ENCODE measurements at places on chromosomes 2 and 18.
A peak's percentile ranks its signal among the peaks of the same experiment; 100 is the strongest.

DNA sequence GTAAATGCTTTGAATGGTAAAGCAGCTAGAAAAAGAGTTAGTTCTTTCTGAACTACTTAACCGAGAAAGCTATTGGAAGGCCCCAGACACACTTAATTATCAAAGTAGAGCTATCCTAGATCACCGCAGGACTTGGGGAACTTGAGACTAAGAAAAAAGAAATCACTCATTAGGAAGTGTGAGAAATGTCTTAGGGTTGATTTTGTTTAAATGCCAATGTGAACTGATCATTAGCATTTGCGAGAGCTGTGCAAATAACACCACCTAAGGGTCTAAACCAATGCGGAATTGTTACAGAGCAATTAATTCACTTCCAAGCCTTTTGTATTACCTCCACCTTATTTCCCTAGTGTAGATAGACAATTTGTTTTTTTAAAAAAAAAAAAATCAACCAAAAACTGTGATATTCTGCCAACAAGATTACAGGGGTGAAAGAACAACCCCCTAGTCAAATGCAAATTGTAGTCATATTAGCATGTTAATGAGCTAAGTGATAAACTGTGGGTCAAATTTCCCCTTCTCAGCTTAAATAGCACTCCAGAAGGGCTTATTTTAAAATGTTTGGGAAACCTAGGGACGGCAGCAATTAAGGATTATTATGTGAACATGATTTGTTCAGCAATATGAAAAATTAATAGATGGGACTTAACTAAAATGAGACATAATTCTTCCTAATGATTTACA, 246.2 kb upstream of the STON1 start:
- no peak overlapping the region for H3K27ac ChIP-seq
- peaks cover 3% of the 10 kb centered on the region for H3K4me1 ChIP-seq
- H3K4me3 ChIP-seq, result no peak overlapping the region
- DNase-seq, result no peak

- no peaks in the 10 kb centered on the region for H3K27me3 ChIP-seq
- no peak overlapping the region for H3K27ac ChIP-seq
- DNase-seq, result no peak
- H3K4me1 ChIP-seq, result no peaks in the 10 kb centered on the region
These were observed 83.1 kb upstream of the LRRTM4 start for GRCh38 chr2:77604953-77605929.

GRCh38 chr18:35386600-35387100, 9.5 kb upstream of the ZNF396 start:
- DNase-seq, result no peak
- H3K36me3 ChIP-seq, result no peaks in the 10 kb centered on the region
- H3K27me3 ChIP-seq, result no peaks in the 10 kb centered on the region

DNA sequence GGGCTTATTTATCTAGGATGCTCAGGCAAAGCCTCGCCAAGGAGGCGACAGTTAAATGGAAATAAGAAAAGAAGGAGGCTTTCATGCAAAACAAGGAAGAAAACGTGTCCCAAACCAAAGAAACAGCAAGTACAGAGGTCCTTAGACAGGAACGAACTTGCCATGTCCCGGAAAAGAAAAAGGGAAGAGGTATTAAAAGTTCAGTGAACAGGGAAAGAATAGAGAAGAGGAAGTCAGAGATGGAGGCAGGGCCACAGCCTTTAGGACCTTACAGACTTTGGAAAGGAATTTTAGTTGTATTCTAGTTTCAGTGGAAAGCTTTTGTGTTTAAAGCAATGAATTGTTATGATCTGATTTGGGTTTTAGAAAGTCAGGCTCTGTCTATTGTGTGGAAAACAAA, 22.1 kb downstream of the IKZF2 start:
- H3K4me1 ChIP-seq, result no peaks in the 10 kb centered on the region
- H3K27ac ChIP-seq, result no peak overlapping the region
- H3K36me3 ChIP-seq, result no peaks in the 10 kb centered on the region

- no peaks in the 10 kb centered on the region for H3K27me3 ChIP-seq
- DNase-seq, result no peak
- H3K27ac ChIP-seq, result no peak overlapping the region
- no peaks in the 10 kb centered on the region for H3K36me3 ChIP-seq
These were observed 98.2 kb upstream of the MAPRE2 start for GRCh38 chr18:34942975-34943374.

GRCh38 chr18:6487968-6488367, 73.3 kb upstream of the L3MBTL4 start:
- DNase-seq, result peak; percentile 48
- H3K4me3 ChIP-seq, result no peak overlapping the region
- no peaks in the 10 kb centered on the region for H3K27me3 ChIP-seq
- no peaks in the 10 kb centered on the region for H3K36me3 ChIP-seq
- peaks cover 5% of the 10 kb centered on the region for H3K4me1 ChIP-seq

DNA sequence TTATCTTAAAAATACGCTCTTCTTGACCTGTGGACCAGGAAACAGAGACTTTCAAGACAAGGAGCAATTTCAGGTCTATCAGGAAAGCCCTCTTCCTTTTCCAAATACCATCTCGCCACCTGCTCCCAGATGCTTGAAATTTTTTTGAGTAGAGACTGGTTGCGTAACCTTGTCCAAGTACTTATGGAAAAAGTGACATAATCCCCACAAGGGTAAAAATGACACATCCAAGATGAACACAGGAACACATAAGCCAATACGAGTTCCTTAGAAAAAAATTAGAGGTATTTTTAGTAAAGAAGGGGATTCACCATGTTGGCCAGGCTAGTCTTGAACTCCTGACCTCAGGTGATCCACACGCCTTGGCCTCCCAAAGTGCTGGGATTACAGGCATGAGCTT, 1.8 kb downstream of the SERPINB13 start:
- no peaks in the 10 kb centered on the region for H3K27me3 ChIP-seq
- no peak overlapping the region for H3K27ac ChIP-seq
- no peaks in the 10 kb centered on the region for H3K36me3 ChIP-seq

- no peak overlapping the region for H3K27ac ChIP-seq
- no peaks in the 10 kb centered on the region for H3K4me1 ChIP-seq
- no peaks in the 10 kb centered on the region for H3K36me3 ChIP-seq
- no peaks in the 10 kb centered on the region for H3K27me3 ChIP-seq
- no peak overlapping the region for H3K4me3 ChIP-seq
These were observed 139.0 kb upstream of the NXPH2 start for GRCh38 chr2:138919120-138919747.

Measured in iPS DF 6.9 (cell line).